Testis (tissue), 5 donors: ENCODE measurements at places on chromosomes 3 and 15. TPM values are rescaled to one million over a fixed set of nuclear protein-coding genes. Genes with fewer than 3 reads are reported as not detected.
A peak's percentile ranks its signal among the peaks of the same experiment; 100 is the strongest.

The CFAP100 gene
- 21.4 TPM for total RNA-seq

DNA sequence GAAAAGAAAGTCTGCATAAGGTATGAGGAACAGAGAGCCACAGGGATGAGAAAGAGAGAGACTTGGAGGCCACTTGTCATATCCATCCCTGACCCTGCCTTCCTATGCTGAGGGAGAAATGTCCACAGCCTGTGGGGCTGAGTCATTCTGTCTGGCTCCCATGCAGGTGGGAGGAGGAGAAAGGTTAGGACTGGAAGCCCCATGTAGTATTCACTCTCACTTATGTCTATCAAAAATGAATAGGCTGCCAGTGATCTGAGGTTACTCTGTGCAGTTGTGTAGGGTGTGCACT, 71.3 kb downstream of the RAB11A start:
- no peak overlapping the region for H3K4me3 ChIP-seq
- no peak for DNase-seq
- H3K4me1 ChIP-seq: no peaks in the 10 kb centered on the region
- no peaks in the 10 kb centered on the region for H3K27me3 ChIP-seq

GRCh38 chr3:46695962-46696894, 2.7 kb upstream of the ALS2CL start:
- H3K4me3 ChIP-seq: no peak overlapping the region
- H3K36me3 ChIP-seq: no peaks in the 10 kb centered on the region
- peaks cover 61% of the 10 kb centered on the region for H3K4me1 ChIP-seq
- H3K27ac ChIP-seq: peak overlapping the region; percentile 64
- H3K27me3 ChIP-seq: no peaks in the 10 kb centered on the region
- DNase-seq: peak; percentile 72

- H3K27ac ChIP-seq: no peak overlapping the region
- no peaks in the 10 kb centered on the region for H3K27me3 ChIP-seq
- no peaks in the 10 kb centered on the region for H3K36me3 ChIP-seq
- H3K4me1 ChIP-seq: no peaks in the 10 kb centered on the region
- H3K4me3 ChIP-seq: no peak overlapping the region
Observed at GRCh38 chr3:89698208-89698830, 590.9 kb downstream of the EPHA3 start.

- no peaks in the 10 kb centered on the region for H3K4me1 ChIP-seq
- no peaks in the 10 kb centered on the region for H3K36me3 ChIP-seq
- no peaks in the 10 kb centered on the region for H3K27me3 ChIP-seq
- no peak overlapping the region for H3K27ac ChIP-seq
- H3K4me3 ChIP-seq: no peak overlapping the region
Observed at GRCh38 chr15:66461917-66462316, 35.6 kb downstream of the SNAPC5 start.

The STAB1 gene
- 71.9 TPM for total RNA-seq

- H3K36me3 ChIP-seq: no peaks in the 10 kb centered on the region
- H3K4me3 ChIP-seq: no peak overlapping the region
- no peak for DNase-seq
- no peaks in the 10 kb centered on the region for H3K27me3 ChIP-seq
- H3K27ac ChIP-seq: no peak overlapping the region
- H3K4me1 ChIP-seq: peaks cover 24% of the 10 kb centered on the region
Observed at GRCh38 chr3:88151358-88151757, 1.6 kb downstream of the C3orf38 start.

DNA sequence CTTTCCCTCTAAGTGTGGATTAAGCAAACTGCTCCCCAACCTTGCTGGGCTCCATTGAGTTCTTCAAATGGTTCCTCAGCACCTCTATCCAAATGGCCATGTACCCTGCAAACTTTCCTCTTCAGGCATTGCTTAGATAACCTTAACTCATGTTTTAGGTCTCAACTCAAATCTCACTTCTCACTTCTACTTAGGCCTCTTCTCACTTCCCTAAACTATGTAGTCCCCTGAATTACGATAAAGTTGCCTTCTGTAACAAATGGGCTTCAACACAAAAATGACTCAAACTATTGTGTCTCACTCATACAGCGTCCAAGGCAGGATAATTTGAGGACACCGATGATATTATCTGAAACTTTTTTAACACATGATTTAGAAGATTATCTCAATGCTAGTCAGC, 62.4 kb upstream of the STAC start:
- H3K27me3 ChIP-seq: no peaks in the 10 kb centered on the region
- H3K36me3 ChIP-seq: no peaks in the 10 kb centered on the region
- no peak for DNase-seq
- no peaks in the 10 kb centered on the region for H3K4me1 ChIP-seq
- H3K27ac ChIP-seq: no peak overlapping the region

- no peaks in the 10 kb centered on the region for H3K27me3 ChIP-seq
- peaks cover 3% of the 10 kb centered on the region for H3K4me1 ChIP-seq
- no peak overlapping the region for H3K4me3 ChIP-seq
- no peak overlapping the region for H3K27ac ChIP-seq
- peak; percentile 79 for DNase-seq
Observed at GRCh38 chr3:194300382-194300758, 50.8 kb downstream of the CPN2 start.

DNA sequence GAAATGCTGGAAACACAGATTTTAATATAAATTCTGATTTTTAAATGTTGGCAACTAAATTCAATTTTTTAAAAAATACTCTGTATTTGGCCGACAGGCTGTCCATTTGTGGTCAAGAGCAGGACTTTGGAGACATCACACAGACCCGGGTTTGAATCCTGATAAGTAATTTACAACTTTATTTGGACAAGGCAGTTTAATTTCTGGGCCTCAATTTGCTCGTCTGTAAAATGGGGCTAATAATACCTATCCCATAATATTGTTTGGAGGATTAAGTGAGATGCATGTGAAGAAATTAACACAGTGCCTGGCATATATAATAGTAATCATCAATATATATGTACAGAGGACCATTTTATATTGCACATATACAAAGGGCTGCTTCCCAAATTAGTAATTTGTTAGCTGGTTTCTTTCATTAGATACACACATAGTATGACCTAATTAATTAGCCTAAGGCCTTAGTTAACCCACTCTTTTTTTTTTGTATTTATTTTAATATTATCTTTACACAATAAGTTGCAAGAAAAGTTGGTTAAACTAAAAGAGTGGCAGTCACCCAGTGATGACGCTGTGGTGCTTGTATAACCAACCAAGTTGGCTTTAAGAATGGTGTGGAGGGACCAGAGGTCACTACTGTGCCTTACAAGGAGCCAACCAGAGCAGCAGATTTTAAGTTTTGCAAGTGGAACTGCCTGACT, 665 bp downstream of the PIGB start:
- peaks cover 28% of the 10 kb centered on the region for H3K4me1 ChIP-seq
- H3K4me3 ChIP-seq: peak overlapping the region; percentile 70
- H3K27me3 ChIP-seq: no peaks in the 10 kb centered on the region

The LSMEM2 gene
- total RNA-seq: 3.2 TPM

DNA sequence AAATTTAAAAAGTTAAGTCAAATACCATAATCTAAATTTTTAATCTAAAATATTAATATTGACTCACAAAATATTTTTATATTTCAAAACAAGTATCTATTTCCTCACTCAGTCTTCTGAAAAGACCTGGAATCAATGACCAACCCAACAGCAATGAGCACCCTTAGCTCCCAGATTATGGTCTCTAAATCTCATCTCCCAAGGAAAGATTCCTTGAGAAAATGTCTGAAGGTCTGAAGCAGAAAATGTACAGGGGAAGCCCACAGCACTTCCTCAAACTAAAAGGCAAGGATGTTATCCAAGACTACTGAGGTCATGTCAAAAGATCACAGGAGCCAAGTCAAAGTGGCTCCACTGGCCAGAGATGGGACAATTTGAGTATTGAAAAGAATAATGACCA, 51.0 kb upstream of the SLCO2A1 start:
- no peak overlapping the region for H3K4me3 ChIP-seq
- no peaks in the 10 kb centered on the region for H3K27me3 ChIP-seq
- no peaks in the 10 kb centered on the region for H3K4me1 ChIP-seq
- H3K27ac ChIP-seq: no peak overlapping the region
- DNase-seq: no peak

The GOLGA6D gene
- total RNA-seq: 13.1 TPM

DNA sequence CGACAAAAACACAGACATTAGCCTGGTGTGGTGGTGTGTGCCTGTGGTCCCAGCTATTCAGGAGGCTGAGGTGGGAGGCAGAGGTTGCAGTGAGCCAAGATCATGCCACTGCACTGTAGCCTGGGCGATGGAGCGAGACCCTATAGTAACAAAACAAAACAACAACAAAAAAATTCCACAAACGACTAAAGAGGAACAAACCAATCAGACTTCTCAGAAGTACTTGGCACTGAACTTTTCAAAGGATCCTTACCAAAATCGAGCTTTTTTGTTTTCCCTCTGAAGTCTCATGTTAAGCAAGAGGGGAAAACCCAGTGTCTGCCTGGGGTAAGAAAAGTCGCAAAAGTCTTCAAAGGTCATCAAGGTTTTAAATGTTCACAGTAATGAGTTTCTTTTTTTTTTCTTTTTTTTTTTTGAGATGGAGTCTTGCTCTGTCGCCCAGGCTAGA, 30.1 kb upstream of the TFRC start:
- no peak overlapping the region for H3K27ac ChIP-seq
- H3K4me3 ChIP-seq: no peak overlapping the region
- H3K4me1 ChIP-seq: no peaks in the 10 kb centered on the region
- no peaks in the 10 kb centered on the region for H3K36me3 ChIP-seq
